ENCODE measurements at places on chromosomes 1 and 21. TPM values are rescaled to one million over a fixed set of nuclear protein-coding genes. Genes with fewer than 3 reads are reported as not detected.
A peak's percentile ranks its signal among the peaks of the same experiment; 100 is the strongest.

PIGR gene
- 0.91 TPM for total RNA-seq

TMEM50B gene
- total RNA-seq, result 37.0 TPM

ATP1A2 gene
- total RNA-seq, result 401 TPM

HYI gene
- 22.8 TPM for total RNA-seq

TACSTD2 gene
- total RNA-seq, result 0.16 TPM

DHRS3 gene
- 89.7 TPM for total RNA-seq

- peak; percentile 66 for DNase-seq
Observed at GRCh38 chr1:225653463-225654276, 747 bp upstream of the ENAH start.

- no peak for DNase-seq
Observed at GRCh38 chr1:236176337-236177336, 34.3 kb downstream of the GPR137B start.

DNA sequence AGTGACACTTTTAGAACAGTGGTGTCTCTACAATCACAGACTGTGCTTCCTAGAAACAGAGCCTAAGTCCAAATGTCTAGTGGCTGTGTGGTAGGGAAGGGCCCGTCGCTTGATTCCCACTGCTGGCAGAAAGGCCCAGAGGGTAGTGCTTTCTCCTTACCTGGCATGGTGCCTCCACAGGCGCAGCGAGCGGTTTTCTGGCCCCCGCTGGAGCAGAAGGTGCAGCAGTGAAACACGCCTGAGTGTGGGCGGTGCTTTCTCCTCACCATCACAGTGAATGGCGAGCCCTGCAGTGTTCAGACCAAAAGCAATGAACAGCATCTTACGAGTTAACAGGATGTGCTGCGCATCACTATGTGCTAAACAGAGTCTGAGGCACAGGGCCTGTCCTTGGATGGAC is 8.3 kb downstream of the TRIM45 start:
- DNase-seq, result no peak

- DNase-seq, result no peak
Observed at GRCh38 chr1:81126989-81127581, 673.6 kb upstream of the ADGRL2 start.

GRCh38 chr1:217188280-217189237 is 442.3 kb downstream of the GPATCH2 start:
- DNase-seq, result no peak

DNA sequence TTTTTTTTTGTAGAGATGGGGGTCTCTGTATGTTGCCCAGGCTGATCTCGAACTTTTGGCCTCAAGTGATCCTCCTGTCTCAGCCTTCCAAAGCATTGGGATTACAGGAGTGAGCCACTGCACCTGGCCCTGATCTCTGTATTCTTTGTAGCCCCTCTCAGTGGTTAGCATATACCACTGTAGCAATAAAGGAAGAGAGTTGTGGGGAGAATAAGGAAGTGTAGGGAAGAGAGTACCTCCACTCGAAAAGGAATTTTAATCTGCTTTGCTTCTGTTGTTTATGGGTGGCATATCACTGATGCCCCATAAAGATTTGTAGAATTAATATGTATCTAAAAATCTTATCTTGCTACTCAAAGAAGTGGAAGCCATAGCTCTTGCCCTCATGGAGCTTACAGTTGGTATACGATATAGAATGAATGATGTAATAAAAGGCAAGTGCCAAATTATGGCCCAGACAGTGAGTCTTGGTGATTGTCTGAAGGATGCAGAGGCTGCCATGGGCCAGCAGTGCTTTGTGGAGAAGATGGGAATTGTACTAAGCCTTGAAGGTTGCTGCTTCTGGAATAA is 96.0 kb downstream of the CLIC6 start:
- DNase-seq, result no peak

GRCh38 chr1:205041001-205041715 is 1.9 kb upstream of the CNTN2 start:
- no peak for DNase-seq

DNA sequence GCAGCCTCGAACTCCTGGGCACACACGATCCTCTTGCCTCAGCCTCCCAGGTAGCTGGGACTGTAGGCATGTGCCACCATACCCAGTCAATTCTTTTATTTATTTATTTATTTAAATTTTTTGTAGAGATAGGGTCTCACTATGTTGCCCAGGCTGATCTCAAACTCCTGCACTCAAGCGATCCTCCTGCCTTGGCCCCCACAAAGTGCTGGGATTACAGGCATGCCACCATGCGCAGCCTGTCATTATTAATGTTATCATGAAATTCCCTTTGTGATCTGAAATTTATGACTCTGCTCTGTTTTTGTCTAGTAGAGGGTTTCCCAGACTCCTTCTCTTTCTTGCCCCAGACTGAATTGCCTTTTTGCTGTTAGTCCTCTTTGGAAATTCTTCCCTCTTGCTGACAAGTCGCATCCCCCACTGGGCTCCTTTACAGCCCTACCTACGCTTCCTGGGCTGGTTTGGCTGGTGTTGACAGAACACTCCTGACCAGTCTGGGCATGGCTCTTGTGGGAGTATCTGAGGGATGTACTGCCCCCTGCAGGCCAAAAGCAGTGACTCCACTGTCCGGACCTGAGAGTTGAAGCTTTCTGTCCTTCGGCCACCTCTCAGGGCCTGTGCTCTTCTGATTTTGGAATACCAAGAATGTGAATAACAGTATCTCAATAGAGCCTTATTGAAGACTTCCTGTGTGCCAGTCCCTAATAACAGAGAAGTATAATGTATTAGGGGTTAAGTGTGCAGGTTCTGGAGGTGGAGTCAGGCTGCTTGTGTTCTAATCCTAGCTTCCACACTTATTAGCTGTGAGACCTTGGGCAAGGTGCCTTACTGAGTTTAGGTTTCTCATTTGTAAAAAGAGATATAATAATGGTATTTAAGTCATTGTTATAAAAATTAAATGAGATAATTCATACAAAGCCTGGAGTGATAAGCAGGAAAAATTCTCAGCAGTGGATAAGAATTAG is 28.2 kb downstream of the TCEANC2 start:
- DNase-seq, result peak; percentile 36

- no peak for DNase-seq
Observed at GRCh38 chr1:155967341-155968050, 10.9 kb downstream of the ARHGEF2 start.

DNA sequence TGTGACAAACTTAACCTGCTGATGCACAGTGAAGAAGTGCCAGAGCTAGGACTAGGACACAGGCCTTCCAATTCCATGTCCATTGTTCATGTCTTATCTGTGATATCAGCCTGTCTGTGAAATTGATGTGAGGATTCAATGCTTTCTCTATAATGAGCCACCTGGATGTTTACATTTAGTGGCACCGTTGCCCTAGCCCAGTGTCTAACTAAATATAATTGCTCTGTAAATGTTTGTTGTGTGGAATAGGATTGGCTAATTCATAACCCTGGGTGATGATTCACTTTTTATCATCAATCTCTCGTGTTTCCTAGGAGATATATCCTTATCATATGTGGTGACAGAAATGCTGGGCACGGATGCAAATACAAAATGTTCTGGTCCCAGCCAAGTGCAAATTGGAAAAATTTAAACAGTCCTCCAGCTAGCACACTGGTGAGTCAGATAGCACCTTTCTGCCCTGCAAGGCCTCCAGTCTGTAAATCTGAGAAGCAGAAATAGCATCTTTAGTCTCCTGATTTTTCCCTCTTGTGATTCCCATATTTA is 46.9 kb upstream of the GNG12 start:
- no peak for DNase-seq

- DNase-seq, result no peak
Observed at GRCh38 chr1:186009039-186009737, 275.0 kb downstream of the HMCN1 start.

GRCh38 chr21:17427831-17428483 is 84.9 kb upstream of the CXADR start:
- no peak for DNase-seq

- no peak for DNase-seq
Observed at GRCh38 chr1:109644670-109645069, 11.2 kb upstream of the GSTM4 start.

DNA sequence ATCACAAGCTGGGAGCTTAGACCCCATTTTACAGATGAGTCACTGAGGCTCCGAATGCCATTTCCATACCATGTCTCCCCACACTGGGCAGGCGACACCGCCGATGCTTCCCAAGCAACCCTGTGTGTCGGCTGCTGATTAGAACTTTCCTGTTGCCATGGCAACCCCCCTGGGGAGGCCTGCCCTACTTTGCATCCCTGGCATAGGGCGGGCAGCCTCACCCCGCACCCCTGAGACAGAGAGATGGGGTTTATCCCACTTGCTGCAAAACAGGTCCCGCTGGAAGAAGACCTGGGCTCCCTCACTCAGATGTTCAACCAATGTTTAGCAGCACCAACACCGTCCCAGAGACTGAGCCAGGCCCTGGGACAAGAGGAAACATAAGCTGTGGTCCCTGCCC is 81.5 kb downstream of the CAMK2N1 start:
- DNase-seq, result no peak

GRCh38 chr21:32351428-32351827 is 41.4 kb downstream of the URB1 start:
- no peak for DNase-seq

DNA sequence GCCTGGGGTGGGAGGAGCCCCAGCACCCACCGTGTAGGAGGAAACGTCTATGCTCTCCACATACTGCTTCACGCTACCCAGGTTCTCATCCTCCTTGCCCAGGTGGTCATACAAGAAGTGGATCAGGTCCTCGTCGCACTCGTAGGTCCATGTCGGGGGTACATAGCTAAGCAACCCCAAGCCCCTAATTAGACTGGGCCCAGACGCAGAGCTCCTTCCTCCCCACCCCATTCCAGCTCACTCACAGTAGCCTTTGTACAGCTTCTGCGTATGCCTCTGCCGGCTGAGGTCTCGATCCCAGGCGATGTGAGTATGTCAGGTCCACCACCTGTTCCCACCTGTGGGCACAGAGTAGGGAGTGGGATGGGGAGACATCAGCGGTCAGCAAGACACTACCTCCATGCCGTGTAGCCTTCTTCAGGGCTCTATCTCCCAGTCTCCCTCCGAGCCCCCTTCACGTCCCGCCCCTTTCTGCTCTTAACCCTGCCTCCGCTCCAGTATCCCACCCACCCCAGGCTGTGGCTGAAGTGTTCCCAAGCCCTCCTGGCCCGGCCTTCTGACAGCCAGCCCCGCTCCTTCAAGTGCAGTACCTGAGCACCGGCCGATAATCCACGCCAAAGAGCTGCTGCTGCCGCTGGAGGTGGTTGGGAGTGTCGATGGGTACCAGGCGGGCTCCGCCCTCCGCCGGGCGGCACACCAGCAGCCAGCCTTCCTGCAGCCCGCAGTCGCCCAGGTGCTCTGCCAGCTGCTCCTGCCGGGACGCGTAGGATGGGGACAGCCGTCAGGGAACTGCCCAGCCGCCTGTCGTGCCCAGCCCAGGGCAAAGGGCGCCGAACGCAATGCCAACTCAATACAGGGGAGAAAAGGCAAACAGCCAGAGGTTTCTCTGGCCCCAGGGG is 919 bp downstream of the HECTD3 start:
- peak; percentile 31 for DNase-seq

DNA sequence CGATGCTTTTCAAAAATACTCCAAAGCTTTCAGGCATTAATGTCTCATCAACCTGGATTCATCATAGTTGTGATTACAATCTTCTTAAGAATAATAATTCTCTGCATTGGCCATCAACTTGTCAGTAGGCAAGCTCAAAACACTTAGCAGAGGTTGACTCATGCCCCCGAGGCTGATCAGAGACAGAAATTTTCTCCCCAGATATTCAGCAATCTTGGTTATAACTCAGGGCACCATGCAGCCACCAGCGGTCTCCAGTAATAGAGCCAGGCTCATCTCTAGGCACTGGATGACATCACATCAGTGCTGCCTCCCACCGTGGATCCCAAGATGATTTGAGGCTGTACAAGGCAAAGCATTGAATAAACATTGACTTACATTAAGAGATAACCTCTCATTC is 14.3 kb upstream of the IFFO2 start:
- no peak for DNase-seq

DNA sequence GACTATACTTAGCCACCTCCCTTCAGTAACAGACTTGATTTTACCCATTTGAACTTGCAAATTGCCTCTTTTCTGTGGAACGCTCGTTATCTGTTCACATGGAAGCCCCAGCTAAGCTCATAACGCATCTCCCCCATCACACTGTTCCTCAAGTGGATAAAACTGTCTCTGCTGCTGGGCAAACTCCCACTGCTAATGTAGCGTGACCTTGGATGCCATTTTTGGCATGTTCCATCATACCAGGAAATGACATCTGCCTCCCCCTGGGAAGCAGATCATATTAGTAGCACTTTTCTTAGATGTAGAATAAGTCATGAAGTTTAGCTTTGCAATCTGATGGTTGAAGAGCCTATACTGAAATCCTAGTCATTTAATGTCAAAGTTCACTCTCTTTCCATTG is 528.7 kb upstream of the PLXNA2 start:
- DNase-seq, result no peak

GRCh38 chr1:162361349-162361748 is 15.3 kb downstream of the SPATA46 start:
- DNase-seq, result no peak

- DNase-seq, result no peak
Observed at GRCh38 chr1:158728510-158729225, 8.1 kb upstream of the OR6K3 start.

GRCh38 chr1:67740543-67740942 is 55.5 kb downstream of the GADD45A start:
- DNase-seq, result no peak

DNA sequence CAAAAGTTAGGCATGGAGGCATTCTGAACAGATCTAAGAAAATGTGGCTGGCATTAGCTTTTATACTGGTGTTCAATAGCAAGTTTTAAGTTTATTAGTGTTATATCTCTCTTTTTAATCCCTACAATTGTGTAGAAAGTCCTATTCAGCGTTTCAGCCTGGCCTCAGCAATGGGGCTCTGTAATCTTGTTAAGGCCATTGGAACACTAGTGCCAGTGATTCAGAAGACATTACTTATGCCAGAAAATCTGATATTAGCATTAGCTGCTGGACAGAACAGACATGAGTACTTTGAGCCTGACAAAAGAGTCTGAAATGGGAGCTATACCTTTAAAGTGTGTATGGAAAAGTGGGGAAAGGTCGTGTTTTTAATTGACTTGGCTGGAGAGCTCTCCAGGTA is 167.0 kb downstream of the NEGR1 start:
- DNase-seq, result no peak

DNA sequence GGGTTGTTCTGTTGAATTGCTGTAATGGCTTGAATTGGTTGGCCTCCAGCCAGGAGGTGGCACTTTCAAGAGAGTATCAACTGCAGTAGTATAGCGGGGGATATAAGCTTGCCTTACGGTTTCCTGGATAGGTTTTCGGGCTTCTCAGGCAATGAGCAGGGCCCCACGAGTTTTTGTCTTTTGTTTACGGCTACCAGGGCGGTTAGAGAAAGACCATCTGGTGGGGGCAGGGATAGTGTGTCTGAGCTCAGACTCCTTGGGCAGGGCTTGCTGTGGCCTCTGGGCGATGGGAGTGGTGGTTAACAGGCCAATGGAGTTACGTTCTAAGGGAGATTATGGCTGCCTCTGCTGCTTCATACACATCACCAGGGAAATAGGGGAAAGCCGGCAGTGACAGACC is 62.8 kb downstream of the DTL start:
- no peak for DNase-seq

All from left ventricle myocardium inferior (tissue), 1 donor.